ENCODE measurements at places on chromosomes 12 and 14.

- no peak for DNase-seq
Observed at GRCh38 chr14:94011795-94012194, 14.3 kb upstream of the OTUB2 start.

DNA sequence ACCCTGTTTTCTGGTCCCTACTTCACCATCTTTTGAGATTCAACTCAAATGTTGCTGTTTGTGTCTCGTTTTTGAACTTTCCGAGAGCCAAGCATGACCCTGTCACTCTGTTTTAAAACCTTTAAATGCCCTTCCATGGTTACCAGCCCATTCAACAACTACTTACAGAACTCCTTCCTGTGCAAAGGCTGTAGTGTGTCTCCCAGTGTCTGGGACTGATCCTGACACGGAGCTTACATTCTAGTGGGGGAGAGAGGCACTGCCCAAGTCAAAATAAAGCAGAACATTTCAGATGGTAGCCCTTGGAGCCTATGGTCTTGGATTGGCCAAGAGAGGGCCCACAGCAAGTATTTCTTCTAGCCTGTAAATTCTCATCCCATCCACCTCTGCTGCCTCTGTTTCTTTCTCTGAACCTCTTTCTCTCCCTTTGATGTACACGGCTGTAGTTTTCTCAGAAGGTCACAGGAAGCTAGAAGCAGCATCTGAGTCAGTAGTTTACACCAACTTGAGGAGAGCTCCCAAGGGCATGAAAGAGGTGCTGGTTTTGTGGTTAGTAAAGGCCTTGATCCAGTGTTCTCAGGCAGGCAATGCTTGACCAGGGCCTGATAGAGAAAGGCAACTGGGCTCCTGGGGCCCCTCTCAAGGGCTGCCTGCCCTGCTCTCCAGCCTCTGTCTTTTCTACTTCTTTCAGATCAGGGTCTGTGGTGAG lies 42.3 kb upstream of the SLC24A4 start:
- DNase-seq: no peak

DNA sequence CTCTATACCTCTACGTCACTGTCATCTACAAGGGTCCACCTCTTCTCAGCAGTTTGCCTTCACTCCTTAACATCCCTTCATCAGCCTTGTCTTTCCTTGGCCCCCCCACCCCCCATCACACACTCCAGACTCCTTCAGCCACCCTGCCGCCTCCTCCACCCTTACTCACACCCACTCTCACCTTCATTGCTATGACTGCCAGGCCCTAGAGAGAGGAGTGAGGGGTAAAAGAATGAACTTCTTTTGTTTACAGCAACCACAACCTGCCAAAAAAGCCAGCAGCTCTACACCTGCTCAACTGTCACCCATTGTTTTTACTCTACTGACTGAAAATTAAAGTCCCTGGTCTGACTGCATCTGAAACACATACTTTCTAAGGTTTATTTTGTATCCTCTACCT lies 112.8 kb downstream of the DUSP6 start:
- DNase-seq: no peak

- DNase-seq: no peak
Observed at GRCh38 chr12:47078733-47079467, 521 bp upstream of the PCED1B start.

DNA sequence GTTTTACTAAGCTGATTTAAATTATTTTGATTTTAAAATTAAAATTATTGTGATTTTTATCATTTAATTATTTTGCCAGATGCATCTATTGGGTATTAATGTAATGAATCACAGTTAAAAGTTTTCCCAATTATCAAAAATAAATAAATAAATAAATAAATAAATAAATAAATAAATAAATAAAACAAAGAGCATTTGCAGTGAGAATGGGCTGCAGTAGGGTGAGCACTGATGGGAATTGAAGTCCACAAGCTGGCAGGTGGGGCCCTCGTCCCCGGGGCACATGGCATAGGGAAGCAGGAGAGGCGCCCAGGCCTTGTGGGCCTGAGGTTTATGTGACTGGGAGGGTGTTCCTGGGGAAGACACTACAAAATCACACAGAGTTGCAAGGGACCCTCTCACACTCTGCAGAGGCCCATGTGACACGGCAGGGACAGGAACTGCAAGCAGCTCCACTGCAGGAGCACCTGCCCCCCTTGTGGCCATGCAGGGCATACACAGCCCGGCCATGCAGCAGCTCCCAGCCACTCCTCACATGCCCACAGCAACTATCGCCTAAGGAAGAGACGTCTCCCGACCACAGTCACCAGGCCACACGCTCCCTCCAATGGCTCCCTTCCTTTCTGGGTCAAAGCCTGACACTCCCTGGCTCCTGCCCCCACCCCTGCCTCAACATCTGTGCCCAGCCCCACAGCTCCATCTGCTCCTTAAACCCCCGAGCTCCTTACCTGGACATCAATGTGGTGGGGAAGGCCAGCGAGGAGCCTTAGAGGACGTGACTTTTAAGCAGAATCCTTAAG lies 256.3 kb upstream of the SFSWAP start:
- peak; percentile 55 for DNase-seq

DNA sequence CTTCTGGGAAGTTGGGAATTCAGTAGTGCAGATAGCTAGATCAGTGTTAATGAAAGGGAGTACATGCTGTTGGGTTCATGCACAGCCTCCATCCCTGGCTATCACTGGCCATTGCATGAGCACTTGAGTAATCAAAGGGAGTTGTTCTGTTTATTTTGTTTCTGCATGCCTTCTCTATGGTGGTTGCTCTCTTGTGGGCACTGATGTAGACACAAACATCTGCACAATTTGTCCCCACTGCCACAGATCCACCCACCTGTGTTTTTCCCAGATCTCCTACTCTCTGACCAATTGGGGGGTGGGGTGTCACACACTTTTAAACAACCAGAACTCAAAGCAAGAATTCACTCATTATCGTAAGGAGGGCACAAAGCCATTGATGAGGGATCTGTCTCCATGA lies 89.7 kb upstream of the DHRS4 start:
- no peak for DNase-seq

DNA sequence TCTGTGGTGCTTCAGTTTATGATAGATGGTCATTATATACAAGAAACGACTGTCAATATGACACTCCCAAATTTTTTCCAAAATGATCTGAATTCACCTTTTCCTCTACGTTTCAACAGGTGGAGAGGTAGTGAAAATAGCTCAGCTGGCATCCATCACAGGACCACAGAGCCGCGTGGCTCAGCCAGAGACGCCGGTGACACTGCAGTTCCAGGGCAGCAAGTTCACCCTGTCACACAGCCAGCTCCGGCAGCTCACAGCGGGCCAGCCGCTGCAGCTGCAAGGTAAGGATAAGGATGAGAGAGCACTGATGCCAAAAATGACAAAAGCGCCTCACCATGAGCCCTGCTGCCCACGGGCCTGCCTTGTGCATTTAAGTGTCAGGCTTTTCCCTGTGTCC lies 73.9 kb downstream of the EP400 start:
- no peak for DNase-seq

DNA sequence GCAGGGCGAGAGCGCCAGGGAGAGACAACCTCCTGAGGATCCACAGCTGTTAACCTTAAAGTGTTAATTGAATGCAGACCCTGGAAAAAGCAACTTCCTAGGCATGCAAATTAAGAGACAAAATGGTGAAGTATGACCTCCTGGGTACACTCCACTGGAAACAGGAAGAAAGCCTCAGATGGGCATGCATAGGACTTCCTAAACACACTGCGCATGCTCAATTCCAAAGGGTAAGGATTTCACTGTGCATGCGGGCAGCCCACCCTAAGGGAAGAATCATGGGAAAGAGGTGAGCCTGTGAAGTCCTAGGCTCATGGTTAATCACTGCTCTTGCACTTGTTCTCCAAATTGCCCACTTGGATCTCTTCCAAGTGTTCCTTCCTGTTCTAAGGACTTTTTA lies 80.5 kb upstream of the CAPRIN2 start:
- DNase-seq: no peak

DNA sequence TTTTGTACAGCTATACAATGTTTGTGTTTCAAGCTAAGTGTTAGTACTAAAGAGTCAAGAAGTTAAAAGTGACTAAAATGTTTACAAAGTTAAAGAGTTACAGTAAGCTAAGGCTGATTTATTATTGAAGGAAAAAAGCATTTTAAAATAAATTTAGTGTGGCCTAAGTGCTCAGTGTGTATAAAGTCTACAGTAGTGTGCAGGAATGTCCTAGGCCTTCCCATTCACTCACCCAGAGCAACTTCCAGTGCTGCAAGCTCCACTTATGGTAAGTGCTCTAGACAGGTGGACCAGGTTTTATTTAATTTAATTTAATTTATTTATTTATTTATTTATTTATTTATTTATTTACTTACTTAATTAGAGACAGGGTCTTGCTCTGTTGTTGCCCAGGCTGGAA lies 19.6 kb downstream of the DLK1 start:
- DNase-seq: no peak

- peak; percentile 98 for DNase-seq
Observed at GRCh38 chr14:64841121-64841651, 38.5 kb downstream of the SPTB start.

- peak; percentile 60 for DNase-seq
Observed at GRCh38 chr14:80425686-80426085, 214.4 kb upstream of the DIO2 start.

DNA sequence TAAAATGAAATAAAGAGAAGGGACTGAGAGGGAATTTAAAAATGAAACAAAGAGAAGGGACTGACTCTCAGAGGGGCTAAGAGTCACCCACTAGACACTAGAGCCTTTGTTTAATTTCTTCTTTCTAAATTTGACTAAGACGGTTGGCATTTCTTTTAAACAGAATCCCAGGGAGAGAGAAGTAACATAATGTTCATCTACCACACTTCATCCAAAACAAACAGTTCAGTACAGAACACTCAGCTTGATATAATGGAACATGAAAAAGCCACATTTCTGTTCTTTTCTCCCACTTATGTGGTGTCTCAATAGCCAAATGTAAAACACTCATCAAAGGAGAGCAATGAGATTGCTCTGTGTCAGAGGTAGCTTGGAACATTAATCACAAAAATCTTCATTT lies 10.1 kb upstream of the NT5DC3 start:
- no peak for DNase-seq

DNA sequence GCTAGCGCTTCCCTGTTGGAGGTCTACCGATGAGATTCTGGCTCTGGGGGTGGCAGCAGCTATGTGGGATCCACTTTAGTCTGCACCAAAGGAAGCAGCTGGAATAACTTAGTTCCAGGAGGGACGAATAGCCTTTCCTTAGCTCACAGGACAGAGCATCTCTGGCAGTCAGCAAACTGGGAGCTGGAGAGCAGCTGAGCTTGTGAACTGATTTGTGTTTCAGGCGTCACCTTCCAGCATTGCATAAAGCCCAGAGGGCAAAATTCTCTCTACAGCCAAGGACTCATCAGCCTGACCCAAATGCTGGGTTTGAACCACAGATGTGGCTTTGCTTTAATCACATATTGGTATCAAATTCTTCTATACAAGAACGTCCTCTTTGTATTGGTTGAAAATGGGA lies 81.9 kb upstream of the PELI2 start:
- no peak for DNase-seq

GRCh38 chr14:96037891-96038557 lies 1.1 kb upstream of the C14orf132 start:
- no peak for DNase-seq

- DNase-seq: no peak
Observed at GRCh38 chr12:115201966-115202365, 518.0 kb upstream of the TBX3 start.

DNA sequence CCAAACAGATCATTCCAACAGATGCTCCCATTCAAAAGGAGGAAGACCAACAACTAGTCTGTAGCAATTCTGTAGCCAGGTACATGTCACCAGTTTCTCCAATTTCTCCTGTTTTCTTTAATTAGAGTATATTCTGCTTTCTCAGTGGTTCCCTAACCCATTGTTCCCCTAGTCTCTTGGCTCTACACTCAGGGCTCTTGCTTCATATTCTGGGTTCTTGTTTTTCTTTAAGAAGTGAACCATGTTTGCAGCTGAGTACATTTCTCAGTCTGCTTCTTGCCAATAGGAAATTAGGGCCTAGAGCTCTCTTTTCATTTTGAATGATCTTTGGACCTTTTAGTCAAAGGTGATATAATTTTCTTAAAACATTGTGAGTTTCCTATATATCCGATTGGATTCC lies 29.4 kb upstream of the STXBP6 start:
- no peak for DNase-seq

DNA sequence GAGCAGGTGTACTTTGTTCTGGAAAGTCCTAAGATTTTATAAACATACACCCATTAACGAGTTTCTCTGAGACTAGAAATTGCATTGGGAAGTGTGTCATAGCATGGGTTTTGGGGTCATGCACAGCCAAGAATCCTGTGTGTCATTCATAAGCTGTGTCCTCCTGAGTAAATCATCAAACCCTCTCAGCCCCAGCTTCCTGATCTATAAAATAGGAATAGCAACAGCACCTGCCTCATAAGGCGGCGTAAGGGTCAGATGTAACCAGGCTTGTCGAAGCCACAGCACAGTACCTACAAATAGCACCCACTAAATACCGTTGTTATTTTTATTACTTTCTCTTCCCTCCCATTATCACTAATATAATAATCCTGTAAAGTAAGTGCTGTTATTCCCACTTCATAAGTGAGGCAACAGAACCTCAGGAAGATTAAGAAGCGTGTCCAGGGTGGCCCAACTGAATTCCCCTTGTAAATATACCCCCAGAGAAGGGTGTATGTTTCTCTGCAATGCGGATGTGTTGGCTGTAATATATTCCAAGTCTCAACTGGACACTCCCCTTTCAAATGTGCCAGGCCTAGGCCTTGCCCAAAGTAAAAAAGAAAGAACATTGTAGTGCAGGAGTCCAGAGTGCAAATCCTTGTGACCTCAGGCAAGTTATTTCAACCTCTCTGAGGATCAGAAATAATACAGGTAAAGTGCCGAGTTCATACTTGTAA lies 188.3 kb upstream of the BCL2L14 start:
- no peak for DNase-seq
